ENCODE measurements at places on chromosomes 1 and 21.

- no peak for DNase-seq
These were observed 58.3 kb downstream of the UBE2T start for GRCh38 chr1:202283379-202283844.

DNA sequence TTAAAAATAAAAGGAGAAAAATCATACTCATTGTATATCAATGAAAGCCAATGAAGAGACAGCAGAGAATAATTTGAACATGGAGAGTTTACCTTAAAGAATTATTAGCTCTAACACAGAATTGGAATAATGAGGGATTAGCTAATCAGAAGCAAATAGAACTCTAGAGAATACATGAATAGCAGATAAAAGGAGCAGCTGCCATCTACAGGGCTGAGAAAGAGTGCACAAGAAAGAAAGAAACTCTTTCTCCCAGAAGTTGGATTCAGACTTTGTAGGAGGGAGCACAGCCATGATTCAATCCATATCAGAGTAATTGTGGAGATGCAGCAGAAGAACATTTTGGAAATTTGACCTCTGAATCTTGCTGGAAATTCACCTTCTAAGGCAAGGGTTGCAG, 1171.2 kb downstream of the PLA2G4A start:
- DNase-seq = no peak

GRCh38 chr1:178646821-178647220, 78.2 kb upstream of the RALGPS2 start:
- no peak for DNase-seq

DNA sequence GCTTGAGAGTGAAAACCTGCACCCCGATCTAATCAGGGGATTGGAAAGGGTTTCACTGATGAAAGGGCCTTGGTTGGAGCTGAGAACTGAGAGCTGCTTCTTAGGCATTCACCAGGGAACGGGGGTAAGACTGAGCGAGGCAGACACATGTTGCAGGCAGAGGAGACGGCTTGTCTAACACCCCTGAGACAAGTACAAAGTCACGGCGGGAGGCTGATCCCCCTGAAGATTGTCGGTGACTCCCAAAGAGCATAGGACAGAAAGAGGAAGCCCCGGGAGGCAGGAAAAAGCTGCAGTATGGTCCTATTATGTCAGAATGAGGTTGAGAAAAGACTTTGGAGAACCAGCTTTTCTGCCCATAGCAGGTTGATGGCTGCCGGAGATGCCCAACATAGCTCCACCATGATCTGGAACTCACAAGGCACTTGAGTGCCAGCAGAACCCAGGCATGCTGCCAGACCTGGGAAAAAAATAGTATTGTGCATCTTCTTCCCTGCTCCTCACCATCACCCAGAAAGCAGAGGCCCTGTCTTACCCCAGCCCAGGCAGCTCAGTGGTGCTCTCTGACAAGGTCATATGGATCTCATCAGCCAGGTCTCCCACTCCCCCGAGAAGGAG, 463.9 kb upstream of the PROX1 start:
- DNase-seq = no peak

- DNase-seq = no peak
These were observed 251.1 kb upstream of the ADGRL2 start for GRCh38 chr1:81549588-81550127.

GRCh38 chr1:110673197-110673701, 1.5 kb downstream of the KCNA3 start:
- no peak for DNase-seq

DNA sequence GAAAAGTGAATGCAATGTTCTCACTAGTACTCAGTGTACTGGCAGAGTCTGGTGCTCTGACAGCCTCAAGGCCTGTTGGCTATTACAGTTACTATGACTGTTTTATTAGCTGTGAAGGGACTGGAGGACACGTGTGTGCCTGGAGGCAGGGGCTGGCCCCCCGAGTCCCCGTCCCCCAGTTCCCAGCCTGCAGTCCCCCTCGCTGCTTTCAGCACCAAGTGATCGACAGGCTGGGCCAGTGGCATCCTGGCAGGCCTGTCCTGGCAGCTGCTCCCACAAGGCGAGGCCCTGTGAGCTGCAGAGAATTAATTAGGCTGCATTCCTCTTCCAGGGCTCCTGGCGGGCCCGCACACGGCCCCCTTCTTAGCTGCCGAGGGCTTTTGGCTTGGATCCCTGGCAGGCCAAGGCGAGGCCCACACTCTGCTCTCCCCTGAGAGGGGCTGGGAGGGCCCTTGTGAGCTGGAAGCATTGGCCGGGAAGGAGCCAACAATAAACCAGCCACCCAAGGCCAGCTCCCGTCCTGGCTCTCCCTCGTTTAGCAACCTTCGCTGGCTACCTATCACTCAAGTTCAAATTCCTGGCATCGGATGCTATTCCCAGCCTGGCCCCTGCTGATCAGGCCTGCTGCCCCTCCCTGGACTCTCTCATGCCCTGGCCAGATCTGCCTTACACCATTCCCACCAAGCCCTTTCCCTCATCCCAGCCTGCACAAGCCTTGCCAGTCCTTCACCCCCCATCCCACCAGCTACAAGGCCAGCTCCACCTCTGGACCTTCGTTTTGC, 9.8 kb downstream of the EDN2 start:
- no peak for DNase-seq

GRCh38 chr1:32014948-32015273, 1.2 kb downstream of the KHDRBS1 start:
- no peak for DNase-seq

- no peak for DNase-seq
These were observed 10.8 kb downstream of the THEM4 start for GRCh38 chr1:151898519-151898991.

DNA sequence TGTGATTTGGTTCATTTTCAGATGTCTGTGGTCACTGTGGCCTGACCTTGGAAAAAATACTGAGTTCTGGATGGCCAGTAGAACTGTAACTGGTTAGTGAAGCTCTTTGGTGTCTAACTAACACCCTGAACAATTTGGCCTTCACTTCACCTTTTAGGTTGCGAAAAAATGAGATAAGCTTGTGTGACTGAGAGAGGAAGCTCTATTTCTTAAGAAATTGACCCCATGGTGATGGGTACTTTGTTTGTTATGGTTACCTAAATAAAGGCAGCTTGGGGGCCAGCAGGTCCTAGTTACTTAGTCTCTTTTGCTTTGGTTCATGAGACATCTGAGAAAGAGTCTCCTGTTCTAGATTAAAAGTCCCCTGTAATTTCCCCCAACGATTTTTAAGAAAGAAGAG, 181.6 kb downstream of the ZNF326 start:
- DNase-seq = no peak

DNA sequence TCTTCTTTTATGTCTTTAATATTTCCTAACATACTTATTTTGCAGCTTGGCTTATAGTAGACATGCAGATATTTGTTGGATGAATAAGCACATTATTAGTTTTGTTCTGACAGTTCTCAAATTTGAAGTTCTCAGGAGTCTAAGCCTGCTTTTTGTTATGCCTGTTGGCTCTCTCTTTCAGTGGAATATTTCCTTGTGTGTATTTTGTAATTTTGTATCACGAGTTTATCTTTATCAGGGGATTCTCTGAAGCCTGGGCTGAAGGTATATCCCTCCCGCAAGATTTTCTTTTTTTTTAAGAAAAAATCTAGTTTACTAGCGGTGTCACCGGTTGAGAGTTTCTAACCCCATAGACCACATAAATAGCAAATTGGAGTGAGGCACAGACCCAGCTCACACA, 105.9 kb downstream of the RGL1 start:
- DNase-seq = no peak

DNA sequence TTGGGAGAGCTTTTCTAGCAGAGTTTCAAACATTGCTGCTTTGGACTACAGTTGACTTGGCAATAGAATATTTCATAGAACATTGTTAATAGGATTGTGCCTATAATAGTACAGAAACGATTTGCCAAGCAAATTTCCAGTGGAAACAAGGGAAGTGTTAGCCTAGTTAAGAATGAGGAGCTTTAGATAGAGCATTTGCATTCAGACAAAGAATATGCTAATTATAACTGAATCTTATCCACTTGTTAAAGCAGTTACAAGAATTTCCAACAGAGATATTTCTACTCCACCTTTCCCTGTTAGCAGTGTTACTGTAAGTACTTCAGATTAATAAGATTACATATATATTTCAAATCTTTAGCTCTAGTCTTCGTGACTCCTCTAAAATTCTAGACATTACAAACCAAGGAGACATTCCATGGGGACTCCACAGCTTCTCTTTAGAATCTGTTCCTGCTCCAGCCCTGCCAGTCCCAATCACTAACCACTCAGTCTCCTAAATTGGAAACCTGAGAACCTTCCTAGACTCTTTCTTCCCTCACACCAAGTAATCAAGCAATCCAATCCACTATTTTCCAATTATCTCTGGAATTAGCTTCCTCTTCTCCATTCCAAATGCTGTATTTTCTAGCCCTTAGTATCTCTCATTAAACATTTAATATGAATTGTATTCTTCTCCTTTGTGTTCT, 141.8 kb upstream of the PBX1 start:
- DNase-seq = no peak

GRCh38 chr1:63880958-63881576, 107.2 kb downstream of the ROR1 start:
- no peak for DNase-seq

GRCh38 chr1:184892116-184892515, 82.2 kb downstream of the NIBAN1 start:
- no peak for DNase-seq

DNA sequence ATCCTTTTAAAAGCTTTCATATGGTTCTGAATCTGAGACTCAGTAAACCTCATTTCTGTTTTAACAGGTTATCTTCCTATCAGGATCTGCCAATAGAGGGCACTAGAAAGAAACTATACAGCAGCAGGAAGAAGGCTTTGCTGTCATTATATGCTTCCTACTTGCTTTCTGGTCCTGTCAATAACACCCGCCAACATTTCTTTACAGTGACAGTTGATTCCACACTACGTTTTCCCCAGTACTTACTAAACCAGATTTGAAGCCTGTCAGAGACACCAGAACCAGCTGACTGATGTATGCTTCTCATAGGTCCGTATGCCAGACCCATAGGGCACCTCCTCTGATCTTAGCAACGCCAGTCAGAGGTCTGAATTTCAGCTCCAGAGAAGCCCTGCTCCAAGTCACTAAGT, 341.0 kb upstream of the NEGR1 start:
- no peak for DNase-seq

GRCh38 chr1:36126005-36126716, 1.1 kb upstream of the COL8A2 start:
- no peak for DNase-seq

DNA sequence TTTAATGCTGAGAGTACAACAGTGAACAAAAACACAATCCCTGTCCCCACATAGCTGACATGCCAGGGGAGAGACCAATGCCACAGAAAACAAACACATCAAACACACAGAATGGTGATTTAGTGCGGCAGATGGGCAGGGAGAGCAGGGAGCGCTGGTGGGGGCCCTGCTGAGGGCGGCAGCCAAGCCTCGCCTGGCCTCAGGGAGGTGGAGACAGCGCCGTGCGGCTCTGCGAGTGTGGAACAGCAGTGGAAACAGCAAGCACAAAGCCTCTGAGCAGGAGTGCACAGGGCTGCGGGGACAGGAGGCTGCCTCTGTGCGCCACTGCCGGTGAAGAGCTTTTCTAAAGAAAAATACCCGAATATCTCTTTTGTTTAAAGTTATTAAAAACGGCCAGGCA, 17.0 kb downstream of the MCM3AP start:
- DNase-seq = no peak

- no peak for DNase-seq
These were observed 126.7 kb downstream of the CDC42BPA start for GRCh38 chr1:227191607-227192006.

- no peak for DNase-seq
These were observed 25.3 kb upstream of the TMCO1 start for GRCh38 chr1:165793951-165794350.

DNA sequence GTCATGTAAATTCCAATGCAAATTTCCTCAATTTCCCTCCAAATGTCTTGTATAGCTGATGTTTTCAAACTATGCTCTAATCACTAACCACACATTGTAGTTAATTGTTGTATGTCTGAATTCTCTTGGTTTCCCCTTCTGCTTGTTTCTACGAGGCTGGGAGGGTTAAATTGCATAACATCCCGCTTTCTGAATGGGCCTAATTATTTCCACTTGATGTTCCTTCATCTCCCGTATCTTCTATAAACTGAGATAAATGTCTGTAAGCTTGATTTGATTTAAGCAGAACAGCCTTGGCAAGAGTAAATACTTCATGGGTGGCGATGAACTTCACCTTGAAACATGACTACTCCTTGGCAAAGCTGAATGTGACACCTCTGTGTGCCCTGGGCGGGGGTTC, 72.2 kb downstream of the SERINC2 start:
- DNase-seq = no peak

GRCh38 chr1:42319871-42320484, 15.1 kb downstream of the FOXJ3 start:
- DNase-seq = no peak

GRCh38 chr1:171623651-171624331, 1.7 kb downstream of the MYOCOS start:
- DNase-seq = no peak

GRCh38 chr1:211229365-211229759, 29.8 kb upstream of the RCOR3 start:
- DNase-seq = no peak

DNA sequence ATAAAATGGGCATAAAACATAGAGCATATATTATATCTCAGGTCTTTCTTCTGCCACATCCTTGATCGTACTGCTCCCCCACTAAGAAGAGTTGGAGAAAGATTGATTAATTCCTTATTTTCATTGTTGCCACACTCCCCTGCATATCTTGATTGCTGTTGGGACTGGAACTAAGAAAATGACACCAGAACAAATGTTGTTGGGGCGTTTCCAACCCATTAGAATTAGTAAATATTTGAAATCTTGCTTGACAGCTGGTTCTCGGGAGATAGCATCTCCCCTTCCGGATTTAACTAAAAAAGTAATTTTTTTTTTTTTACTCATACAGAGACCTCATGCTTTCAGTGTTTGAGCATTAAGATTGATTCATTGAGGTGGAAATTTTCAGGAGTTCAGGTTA, 493.0 kb upstream of the PLXNA2 start:
- DNase-seq = no peak

DNA sequence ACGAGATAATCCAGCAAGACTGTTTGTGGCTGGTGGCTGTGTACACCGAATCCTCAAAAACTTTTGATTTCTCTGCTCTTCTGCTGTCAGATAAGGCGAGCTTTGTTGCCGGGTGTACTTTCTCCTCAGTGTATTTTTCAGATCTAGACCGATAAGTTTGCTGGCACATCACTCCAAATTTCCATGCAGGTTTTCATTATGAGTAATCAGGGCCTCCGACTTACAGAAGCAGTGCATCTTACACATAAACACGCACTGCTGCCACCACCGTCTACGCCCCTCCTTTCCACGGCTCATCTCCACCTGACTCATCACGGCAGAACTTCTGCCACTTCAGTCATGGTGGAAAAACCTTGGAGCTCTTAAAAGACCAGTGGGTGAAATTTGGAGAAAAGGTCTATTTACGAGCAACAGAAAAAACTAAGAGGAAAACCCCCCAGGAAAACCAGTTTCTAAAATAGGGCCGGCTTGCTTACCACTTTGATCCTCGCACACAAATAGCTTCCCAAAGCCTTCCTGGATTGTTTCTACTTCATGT, 7.7 kb downstream of the ZBTB21 start:
- no peak for DNase-seq

DNA sequence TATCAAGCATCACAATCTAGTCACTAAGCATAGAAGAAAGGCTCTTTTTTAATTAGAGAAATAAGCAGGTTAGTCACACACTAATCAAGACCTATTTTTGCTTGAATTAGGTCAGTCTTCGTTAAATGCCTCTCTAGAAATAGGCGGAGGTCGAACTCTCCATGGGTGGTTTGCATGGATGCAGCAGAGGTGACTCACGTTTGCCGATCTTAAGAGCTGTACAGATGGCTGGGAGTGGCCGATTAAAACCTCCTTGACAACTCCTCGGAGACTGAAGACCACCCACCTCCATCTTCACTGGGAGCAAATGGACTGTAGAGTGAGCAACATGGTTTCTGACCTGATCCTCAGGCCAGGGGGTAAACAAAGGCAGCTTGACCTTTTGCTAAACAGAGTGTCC, 249.3 kb downstream of the ZNF648 start:
- DNase-seq = no peak
